Activated CD8-positive, alpha-beta memory T cell treated with anti-CD3 and anti-CD28 coated beads for 4 hours (primary cell): ENCODE measurements at places on chromosomes 3 and 15.
A peak's percentile ranks its signal among the peaks of the same experiment; 100 is the strongest.

DNA sequence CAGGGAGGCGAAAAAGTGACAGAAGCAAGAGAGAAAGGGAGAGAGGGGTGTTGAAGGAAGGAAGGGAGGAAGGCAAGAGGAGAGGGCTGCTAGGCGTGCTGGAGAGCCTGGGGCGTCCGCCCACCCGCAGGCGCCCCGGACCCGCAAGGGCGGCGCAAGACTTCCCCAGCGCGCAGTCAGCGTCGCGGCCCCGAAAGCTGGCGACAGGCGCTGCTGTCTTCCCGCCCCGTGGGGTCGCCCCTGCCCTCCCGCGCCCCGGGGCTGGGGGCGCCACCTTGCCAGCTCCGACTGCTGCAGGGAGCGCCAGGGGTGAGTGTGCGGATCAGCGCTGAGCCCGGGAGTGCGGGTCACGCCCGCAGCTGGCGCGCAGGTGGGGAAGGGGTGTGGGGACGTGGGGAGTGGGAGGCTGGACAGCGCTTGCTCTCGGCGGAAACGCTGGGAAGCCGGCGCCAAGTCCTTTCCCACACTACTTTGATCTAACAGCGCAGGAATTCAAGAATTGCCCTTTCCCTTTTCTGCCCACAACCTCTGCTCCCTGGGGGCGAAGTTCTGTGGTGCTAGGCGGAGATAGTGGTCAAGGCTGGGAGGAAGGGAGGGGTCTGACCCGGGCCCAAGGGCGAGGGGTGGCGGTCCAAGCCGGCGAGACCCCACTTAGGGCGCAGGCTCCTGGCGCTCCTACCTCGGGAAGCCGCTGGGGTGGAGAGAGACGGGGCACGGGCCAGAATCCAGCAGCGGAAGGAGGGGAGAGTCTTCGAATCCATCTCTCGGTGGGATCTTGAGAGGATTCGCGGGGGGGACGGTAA is 266.1 kb downstream of the CGGBP1 start:
- DNase-seq, result no peak

GRCh38 chr3:157065201-157065600 is 94.7 kb downstream of the CCNL1 start:
- no peak for DNase-seq

GRCh38 chr15:79540551-79540950 is 108.4 kb downstream of the MINAR1 start:
- no peak for DNase-seq

- DNase-seq, result no peak
Measured at GRCh38 chr15:100310041-100310405, 31.8 kb downstream of the ADAMTS17 start.

- DNase-seq, result no peak
Measured at GRCh38 chr3:69252631-69253030, 130.2 kb upstream of the LMOD3 start.

DNA sequence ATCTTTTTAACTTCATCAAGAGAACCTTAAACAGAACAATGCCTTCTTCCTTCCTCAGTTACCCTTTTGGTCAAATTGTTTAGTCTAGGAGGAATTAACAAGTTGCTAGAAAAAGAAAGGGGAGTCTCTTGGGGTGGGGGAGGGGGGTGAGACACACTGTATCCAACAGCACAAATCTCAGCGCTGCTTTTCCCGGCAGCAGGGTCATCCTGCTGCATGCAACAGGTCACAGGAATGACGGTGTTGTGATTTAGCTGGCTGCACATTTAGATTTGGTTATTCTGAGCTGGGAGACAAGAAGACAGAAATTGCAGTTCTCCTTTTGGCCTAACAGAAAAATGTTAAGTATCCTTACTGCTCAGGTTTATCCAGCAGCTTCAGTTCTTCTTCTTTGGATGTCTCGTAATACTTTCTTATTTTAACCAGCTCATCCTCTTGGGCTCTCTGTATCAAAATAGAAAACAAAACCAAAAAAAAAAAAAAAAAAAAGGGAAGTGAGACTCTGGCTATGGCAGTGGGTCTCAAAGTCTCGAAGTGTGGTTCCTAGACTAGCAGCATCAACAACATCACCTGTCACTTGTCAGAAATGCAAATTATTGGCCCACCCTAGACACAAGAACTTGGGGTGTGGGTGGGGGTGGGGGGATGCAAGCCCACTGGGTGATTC is 190.5 kb downstream of the GREM1 start:
- no peak for DNase-seq

DNA sequence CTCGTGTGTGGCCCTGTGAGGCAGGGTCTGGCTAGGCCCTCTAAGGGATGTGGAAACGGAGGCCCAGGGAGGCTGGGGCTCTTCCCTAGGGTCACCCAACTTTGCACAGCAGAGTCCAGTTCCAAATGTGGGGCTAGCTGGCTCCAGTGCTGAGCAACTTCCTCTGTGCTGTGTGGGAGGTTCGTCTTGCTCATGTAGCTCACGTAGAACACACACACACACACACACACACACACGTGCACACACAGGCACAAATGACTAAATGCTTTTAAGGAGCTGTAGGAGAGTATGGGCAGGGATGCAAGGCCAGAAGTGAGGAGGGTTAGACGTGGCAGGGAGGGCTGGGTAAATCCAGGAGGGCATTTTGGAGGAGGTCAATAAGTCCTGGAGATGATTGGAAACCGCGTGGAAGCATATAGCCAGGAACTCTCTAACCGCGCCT is 213.8 kb downstream of the RPLP1 start:
- no peak for DNase-seq

- no peak for DNase-seq
Measured at GRCh38 chr3:20930034-20930433, 744.0 kb upstream of the SGO1 start.

DNA sequence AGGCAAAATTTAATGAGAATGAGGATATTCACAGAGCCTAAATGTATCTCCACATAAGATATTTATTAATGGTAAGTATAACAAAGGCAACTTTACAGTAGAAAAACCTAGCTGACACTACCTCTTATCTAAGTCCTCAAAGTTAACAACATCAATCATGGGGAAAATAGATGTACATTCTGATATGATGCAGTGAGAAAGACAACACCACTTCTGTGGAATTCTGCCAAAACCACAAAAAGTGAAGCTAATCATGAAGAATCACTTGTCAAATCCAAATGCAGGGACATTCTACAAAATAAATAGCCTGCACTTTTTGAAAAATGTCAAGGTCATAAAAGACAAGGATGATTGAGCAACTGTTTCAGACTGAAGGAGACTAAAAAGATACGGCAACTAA is 27.5 kb upstream of the EOMES start:
- DNase-seq, result no peak

GRCh38 chr3:59266551-59266950 is 216.7 kb upstream of the CFAP20DC start:
- no peak for DNase-seq

- peak; percentile 12 for DNase-seq
Measured at GRCh38 chr3:44058022-44058867, 183.4 kb upstream of the TOPAZ1 start.

GRCh38 chr15:31774045-31774444 is 256.3 kb upstream of the CHRNA7 start:
- no peak for DNase-seq

DNA sequence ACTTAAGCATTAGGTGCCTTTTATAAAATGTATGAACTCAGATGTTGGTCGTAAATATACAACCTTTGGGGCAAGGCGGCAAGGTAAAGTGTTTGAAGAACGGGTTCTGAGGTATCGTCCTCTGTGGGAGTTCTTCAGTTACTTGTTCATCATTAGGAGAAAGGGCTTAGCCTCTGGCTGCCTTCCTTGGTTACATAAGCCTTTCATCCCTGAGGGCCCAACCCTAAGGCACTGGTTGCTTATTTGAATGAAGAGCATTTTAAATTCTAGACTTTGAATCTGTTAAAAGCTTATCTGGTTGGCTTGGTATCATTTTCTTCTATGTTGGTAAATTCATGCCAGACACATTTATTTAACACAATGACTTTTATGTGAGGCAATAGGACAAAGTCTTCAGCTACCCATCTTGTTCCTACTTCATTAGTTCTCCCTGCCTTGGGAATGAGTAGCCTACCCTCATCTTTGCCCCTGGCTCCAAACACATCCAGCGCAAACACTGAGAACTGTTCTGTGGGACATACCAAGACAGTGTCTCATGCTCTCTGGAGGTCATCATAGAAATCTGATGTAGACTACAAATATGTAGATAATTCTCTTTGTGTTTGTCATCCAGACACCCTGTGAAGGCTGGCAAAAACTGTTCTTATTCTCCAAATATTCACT is 12.4 kb upstream of the CCDC80 start:
- DNase-seq, result no peak
